ENCODE measurements at places on chromosomes 13 and 19.

DNA sequence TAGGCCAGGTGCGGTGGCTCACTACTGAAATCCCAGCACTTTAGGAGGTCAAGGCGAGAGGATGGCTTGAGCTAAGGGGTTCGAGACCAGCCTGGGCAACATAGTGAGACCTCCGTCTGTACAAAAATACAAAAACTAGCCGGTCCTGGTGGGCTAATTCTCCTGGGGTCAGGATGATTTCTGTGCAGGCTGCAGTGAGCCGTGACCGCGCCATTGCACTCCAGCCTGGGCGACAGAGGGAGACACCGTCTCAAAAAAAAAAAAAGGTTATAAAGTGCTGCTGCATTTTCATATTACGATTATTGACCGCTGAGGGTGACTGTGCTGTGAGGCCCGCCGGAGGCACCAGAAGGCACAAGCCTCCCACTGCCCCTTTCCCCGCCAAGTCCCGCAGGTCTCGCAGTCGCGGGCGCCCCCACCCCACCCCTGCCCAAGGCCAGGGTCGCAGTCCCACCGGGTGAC is 477 bp upstream of the PLEKHF1 start:
- no peak for DNase-seq

DNA sequence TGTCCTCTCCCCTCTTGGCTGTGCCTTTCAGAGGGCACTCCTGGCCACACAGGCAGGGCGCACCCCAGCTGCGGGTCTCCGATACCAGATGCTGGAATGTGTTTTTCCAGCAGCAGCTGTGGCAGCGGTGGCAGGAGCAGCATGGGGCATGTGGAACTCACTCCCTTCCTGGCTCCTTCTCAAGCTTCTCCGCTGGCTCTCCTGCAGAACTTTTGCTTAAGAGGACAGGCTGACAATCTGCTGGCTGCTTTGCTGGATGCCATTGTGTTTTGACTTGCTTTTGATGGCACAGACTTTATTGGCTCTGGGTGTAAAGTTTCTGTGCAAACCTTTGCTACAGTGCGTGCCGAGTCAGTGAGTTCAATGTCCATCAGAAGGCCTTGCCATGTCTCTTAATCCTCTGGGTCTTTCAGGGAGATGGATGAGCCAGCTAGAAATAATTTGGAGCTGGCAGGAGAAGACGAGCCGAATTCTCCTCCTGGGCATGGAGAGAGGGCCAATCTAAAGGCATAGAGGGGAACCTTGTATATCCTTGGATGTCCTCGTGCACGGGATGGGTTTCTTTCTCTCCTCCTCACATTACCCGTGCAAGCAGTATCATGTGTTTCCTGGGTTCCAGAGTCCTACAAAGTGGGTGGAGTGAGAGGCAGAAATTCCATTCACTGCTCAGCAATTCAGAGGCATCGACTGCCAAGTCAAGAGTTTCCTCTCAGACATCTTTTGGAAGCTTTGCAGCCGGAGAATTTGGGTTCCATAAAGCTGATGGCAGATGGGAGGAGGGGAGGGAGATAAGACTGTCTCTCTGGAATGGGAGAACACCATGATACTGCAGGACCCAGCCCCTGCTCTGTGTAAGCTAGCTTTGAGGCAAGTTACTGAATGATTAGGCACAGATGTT is 231.2 kb downstream of the FGF9 start:
- DNase-seq = no peak

DNA sequence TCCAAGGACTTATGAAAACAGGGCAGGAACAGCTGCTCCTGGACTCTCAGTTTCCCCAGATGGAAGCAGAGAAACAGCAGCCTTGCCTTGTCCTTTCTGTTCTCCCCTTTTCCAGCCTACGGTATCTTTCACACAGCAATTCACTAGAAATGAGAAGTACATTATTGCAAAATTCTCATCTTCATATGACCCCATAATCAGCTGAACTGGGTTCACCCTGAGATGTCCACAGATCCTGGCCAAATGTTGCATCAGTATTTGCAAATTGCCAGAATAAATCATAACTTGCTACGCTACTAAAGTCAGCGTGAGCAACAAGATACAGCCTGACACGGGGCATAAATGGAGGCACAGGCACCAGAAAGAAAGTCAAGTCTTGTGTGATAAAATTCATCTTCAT is 16.1 kb downstream of the VSTM1 start:
- no peak for DNase-seq

- no peak for DNase-seq
Measured at GRCh38 chr19:8311461-8312260, 3.5 kb upstream of the CD320 start.

DNA sequence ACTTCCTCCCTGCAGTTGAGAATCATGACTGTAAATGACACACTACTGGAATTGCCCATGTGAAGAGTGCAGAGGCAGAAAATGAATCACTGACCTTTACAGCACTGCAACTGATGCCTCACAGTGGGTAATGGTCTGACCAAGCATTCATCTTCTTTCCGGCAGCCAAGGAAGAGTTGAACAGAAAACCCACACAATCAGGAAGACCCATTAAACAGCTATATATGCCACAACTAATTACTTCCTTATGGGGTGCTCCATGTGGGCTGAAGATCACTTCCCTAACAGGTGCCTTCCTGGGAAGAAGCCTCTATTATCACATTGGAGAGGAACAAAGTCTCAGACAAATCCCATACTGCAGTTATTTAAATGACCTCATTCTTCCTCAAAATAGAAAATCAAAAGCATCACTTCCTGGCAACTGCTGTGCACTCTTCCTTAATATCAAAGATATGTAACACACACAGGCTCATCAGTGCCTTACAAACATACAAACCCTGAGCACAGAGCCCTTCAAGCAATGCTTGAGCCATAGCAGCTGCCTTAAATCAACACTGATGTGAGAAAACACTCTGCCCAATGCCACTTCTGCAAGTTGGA is 45.8 kb downstream of the RUBCNL start:
- no peak for DNase-seq

GRCh38 chr19:7924241-7924640 is 1.7 kb downstream of the CTXN1 start:
- DNase-seq = no peak

- DNase-seq = no peak
Measured at GRCh38 chr13:106540613-106541012, 5.2 kb upstream of the EFNB2 start.

Measured in activated CD8-positive, alpha-beta memory T cell treated with anti-CD3 and anti-CD28 coated beads, Interleukin-2, amount 50 U/mL, for 48 hours (primary cell).